ENCODE measurements at places on chromosomes 12 and 14. TPM values are rescaled to one million over a fixed set of nuclear protein-coding genes. Genes with fewer than 3 reads are reported as not detected.

HNRNPC gene
- 851 TPM for total RNA-seq

TMBIM4 gene
- 47.6 TPM for total RNA-seq

SYNDIG1L gene
- total RNA-seq = not detected

C12orf54 gene
- total RNA-seq = not detected

OR4E2 gene
- total RNA-seq = not detected

DHRS4 gene
- 47.2 TPM for total RNA-seq

RIMKLB gene
- total RNA-seq = 17.5 TPM

EPYC gene
- total RNA-seq = not detected

UBE3B gene
- 12.2 TPM for total RNA-seq

JPH4 gene
- not detected for total RNA-seq

GDF3 gene
- total RNA-seq = not detected

SLC7A7 gene
- total RNA-seq = 11.5 TPM

ART4 gene
- not detected for total RNA-seq

TMEM52B gene
- 0.23 TPM for total RNA-seq

SPX gene
- total RNA-seq = 2.0 TPM

Measured in A549 treated with CpdA at 1 μM for 4 hours (cell line).